Stimulated activated naive CD4-positive, alpha-beta T cell (primary cell): ENCODE measurements at places on chromosomes 2 and 18.

- DNase-seq = no peak
These were observed 335.9 kb downstream of the CYP26B1 start for GRCh38 chr2:71811726-71812125.

DNA sequence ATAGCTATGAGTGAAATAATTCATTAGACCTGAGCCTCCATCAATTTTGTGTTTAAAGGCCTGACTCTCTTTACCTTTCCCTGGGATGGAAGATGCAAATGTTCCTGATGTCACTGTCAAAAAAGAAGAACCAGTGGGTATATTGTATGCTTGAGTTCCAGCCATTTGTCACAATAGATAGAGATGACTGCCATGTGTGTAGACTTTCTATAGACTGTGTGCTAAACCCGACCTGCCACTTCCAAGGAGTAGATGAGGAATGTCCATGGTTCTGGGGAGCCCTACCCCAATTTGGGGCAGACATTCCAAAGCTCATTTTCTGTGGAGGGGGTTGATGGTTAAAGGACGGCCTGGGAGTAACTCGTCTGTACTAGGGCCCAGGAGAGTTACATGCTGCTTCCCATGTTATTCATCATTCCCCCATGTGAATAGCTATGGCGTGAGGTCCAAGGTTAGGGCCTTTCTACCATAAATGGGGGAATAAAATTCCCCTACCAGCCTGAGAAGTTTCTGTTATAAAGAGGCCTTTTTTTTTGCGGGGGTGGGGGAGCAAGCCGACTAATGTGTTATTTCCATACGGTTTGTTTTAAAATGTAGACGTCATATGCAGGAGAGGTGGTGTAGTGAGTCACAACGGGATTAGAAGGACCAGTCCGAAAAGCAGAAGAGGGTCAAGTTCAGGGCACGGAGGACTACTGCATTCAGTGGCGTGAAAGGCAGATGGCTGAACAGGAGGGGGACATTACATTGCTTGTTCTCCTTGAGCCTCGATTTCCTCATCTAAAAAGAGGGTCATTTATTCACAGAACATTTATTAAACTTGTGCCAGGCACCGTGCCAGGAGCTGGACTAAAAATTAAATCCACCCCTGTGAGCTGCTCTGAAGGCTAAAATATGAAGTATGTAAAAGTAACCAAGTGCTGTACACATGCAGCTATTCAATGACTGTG is 24.0 kb downstream of the IL1B start:
- no peak for DNase-seq

- no peak for DNase-seq
These were observed 23.4 kb downstream of the CENPA start for GRCh38 chr2:26809211-26809610.

- no peak for DNase-seq
These were observed 195.3 kb downstream of the SETBP1 start for GRCh38 chr18:44876024-44876423.

- DNase-seq = no peak
These were observed 99.0 kb downstream of the CPO start for GRCh38 chr2:207038299-207038698.

GRCh38 chr2:230348787-230349186 is 21.8 kb downstream of the SP140L start:
- no peak for DNase-seq

DNA sequence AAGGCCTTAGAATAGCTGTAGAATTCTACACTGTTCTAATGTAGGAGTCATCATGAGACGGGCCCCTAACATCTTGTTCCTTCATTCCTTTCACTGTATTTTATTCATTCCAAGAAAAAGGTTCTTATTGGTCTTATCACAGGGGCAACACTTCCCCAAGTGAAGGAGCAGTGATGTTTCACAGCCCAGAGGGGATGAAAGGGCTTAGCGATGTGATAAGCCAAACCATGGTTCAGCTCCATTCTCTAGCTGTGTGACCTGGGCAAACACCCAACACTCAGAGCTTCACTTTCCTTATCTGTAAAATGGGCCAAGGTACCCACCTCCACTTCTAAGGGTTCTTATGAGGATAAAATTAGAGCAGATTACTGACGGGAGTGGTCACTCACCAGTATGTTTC is 25.4 kb upstream of the HS6ST1 start:
- no peak for DNase-seq

DNA sequence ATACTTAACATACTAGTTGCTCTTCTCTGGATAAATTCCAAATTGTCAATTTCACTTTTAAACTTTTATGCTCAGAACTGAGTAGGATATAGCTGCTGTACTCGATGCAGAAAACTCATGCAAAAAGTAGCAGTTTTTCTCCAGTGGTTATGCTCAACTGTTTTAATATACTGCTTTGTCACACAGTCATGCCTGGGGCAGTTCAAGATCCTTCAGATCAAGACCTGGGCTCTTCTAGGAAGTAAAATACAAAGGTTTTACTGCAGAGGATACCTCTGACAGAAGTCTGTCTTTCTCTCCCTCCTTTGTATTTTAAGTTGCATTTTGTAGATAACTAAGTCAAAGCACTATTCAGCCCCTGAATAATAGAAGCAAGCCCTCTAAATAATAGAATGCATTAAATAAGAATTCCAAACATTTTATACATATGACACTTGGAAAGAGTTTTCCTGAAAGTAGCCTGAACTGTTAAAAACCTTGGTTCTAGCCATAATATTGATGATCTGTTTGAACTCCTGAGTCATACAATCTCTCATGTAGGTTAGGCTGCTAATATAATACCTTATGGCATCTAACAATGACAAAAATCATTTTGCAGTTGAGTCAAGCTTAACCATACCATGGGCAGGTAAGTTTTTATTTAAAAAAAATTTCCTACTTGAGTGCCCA is 183.3 kb upstream of the TRIB2 start:
- DNase-seq = no peak

DNA sequence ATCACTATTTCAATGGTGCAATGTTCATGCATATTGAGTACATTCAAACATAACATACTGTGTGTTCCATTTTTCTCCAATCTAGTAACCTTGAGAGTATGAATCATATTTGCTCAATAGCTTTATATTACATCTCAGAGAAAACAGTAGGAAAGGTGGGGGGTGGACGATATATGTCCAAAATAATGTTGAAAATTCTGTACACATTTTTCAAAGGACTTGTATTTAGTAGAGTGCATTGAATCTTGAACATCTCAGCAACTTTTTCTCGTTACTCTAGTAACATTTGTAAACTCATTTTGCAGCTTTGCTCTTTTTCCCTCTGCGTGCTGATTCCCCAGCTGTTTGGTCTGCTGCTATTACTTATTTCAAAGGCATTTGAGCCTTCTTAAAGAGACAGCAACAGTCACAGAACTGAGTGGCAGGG is 1487.0 kb downstream of the LRP1B start:
- no peak for DNase-seq

DNA sequence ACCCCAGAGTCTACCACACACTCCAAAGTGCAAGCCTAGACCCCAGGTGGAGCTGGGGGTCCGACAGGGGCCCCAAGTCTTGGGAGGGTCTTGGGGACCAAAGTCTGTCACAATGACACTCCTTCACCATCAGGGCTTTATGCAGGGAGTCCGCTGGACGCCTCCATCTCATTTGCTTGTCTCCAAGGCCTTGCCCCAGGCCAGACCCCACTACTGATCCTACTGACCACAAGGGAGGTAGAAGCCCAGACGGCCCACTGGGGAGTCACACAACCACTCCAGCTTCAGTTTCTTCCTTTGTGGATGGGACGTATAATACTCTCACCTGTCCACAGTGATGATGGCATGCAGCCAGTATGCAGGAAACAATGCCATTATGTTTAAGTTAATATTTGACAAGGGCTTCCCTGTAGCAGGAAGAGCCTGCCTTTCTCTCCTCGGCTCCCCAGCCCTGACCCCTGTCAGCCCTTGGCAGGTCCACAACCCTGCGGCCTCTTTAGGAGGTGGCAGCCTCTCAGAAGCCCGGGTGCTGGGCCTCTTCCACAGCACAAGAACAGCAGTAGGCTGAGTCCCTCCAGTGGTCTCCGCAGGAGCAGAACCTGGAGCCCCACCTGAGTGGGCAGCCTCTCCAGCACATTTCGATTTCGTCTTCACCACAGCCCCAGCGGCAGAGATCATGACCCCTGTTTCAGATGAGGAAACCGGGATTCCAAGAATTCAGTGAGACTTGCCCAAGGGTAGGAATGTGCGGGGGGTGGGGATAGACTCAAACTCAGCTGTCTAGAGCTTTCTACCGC is 6.5 kb downstream of the BIN1 start:
- no peak for DNase-seq

GRCh38 chr2:233449081-233449901 is 95.0 kb downstream of the DGKD start:
- DNase-seq = no peak

DNA sequence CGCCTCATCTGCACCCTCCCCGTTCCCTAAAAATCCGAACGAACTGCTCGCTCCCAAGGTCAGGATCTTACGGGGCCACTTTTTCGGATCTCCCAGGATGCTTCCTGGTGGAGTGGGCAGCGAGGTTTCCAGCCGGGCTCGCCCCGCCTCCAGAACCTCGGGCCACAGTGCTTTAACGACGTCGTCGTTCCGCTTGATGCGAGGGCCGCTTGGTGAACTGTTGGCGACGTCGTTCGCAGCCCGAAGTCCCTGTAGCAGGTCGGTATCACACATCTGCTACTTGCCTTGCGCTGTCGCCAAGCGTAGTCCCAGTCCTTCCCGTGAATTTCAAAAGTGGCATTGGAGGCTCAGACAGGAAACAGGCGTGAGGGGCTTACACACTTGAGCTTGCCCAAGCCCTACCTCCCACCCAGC is 15.3 kb downstream of the EVX2 start:
- no peak for DNase-seq

DNA sequence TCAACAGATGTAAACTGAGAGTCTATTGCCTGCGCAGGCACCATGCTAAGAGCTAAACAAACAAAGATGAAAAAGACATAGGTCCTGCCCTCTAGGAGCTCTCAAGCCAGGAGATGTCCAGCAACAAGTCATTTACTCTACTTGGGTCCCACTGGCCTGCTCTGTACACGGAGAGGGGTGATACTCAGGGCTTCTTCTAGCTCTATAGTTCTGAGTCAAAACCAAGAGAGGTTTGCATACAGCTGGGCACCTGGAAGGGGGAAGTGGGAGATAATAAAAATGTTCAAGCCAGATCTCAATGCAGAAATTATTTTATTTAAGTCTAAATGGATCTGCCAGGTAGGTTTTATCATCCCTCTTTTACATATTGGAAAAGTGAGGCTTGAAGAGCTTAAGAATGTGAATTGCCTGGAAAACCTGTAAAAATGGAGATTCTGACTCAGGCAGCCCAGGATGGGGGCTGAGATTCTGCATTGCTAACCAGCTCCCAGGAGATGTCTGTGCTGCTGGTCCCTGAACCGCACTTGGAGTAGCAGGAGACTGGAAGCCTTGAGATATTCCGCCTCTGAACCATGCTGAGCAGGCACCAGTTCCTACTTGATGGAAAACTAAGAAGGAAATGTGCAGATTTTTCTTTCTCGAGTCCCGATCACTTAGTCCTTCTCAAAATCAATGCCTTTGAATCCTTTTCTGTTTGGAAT is 201.1 kb downstream of the PRKCE start:
- DNase-seq = no peak

DNA sequence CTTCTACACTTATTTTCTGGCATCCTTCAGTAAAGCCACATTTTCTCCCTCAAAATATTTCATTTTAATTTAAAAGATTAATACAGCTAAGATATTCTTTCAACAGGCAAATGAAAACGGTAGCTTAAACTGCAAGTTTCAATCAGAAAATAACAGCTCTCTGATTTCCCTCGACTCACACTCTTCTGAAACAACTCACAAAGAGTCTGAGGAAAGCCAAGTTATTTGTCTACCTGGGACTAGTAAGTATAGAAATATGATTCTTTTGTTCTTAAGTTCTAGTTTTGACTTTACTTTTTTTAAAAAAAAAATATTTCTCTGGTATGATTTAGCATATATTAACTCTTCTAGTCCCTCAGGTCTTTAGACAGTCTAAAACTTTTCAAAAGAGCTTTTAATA is 27.2 kb downstream of the CEP192 start:
- DNase-seq = no peak

DNA sequence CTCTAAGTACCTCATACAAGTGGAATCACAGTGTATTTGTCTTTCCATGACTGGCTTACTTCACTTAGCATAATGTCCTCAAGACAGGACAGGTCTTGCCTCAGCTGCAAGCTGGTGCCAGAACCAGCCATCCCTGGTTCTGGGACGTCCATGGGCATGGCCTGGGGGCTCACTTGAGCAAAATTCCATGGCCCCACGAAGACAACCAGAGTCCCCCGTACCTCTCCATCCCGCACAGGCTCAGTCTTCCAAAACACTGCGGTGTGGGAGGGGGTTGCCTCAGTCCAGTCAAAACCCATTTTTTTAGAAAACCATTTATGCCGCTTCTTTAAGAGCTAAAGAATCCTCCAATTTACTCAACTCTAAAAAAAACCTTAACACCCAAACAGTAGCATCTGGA is 21.7 kb upstream of the CABLES1 start:
- DNase-seq = no peak

DNA sequence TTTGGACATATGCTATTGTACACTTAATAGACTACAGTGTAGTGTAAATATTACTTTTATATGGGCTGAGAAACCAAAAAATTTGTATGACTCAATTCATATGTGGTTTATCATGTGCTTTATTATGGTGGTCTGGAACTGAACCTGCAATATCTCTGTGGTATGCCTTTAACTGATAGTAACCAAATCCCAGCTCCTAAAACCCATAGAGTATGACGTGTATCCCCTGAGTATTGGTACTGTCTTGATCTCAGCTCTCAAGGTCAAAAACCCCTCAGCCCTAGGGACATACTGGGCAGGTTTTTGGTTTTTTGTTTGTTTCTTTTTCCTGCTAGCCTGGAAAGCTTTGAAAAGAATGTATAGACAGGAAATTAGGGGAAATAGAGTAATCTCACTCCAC is 42.2 kb upstream of the ARHGAP15 start:
- no peak for DNase-seq

- DNase-seq = no peak
These were observed 1602.7 kb upstream of the SLC39A10 start for GRCh38 chr2:194054313-194054712.

GRCh38 chr2:112474844-112475486 is 7.0 kb upstream of the TTL start:
- no peak for DNase-seq

- no peak for DNase-seq
These were observed 46.2 kb downstream of the ARMC9 start for GRCh38 chr2:231244382-231245248.

GRCh38 chr2:212958757-212959295 is 192.6 kb downstream of the IKZF2 start:
- DNase-seq = no peak

DNA sequence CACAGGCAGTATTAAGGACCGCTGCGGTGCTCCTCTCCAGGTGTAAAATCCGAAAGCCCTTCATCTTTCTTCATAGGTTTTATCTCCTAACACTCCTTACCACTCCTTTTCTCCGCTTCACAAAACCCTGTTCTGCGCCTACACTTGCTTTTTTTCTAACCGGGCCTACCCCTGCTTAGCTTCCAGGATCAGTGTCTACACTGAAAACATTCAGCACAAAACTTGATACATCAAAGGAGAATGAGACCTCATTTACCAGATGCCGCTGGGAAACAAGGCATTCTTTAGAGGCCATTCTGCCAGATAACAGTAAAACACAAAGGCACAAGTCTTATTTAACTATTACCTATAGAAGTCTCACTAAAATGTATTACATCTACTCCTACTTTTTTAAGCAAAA is 13.1 kb downstream of the CHST10 start:
- no peak for DNase-seq

- DNase-seq = no peak
These were observed 517.8 kb upstream of the DSEL start for GRCh38 chr18:68034296-68034695.
